ENCODE measurements at places on chromosomes 2 and 18. TPM values are rescaled to one million over a fixed set of nuclear protein-coding genes. Genes with fewer than 3 reads are reported as not detected.

NHEJ1 gene
- total RNA-seq = 17.4 TPM

COL3A1 gene
- 6.9 TPM for total RNA-seq

PIK3C3 gene
- total RNA-seq = 39.6 TPM

CRYGD gene
- total RNA-seq = not detected

IL1B gene
- total RNA-seq = not detected

EEF1B2 gene
- 635 TPM for total RNA-seq
